Suprapubic skin (tissue), 4 donors: ENCODE measurements at places on chromosomes 7 and 10. TPM values are rescaled to one million over a fixed set of nuclear protein-coding genes. Genes with fewer than 3 reads are reported as not detected.

- H3K36me3 ChIP-seq = no peaks in the 10 kb centered on the region
- no peak for DNase-seq
- H3K27ac ChIP-seq = no peak overlapping the region
These were observed 266.6 kb downstream of the POLR1F start for GRCh38 chr7:19442016-19442785.

- H3K4me1 ChIP-seq = no peaks in the 10 kb centered on the region
- no peak overlapping the region for H3K27ac ChIP-seq
- no peaks in the 10 kb centered on the region for H3K27me3 ChIP-seq
- no peak overlapping the region for H3K4me3 ChIP-seq
These were observed 150.4 kb upstream of the GNAI1 start for GRCh38 chr7:79984210-79984609.

DNA sequence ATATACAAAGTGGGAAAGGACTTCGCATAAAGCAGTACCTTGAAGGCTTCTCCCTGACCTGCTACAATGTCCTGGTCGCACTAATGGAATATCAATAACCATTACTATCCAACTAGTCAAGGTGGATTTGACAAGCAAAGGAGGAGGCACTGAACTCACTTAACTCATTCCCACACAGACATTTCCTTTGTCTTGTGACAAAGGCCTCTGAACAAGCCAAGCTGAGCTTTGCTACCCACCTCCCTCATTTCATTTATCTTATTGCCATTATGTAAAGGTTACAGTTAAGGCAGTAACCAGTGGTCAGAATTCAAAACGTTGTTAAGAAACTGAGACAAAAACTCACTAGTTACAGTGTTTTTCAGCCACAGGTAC lies 7.3 kb downstream of the ELMO1 start:
- H3K27me3 ChIP-seq = no peaks in the 10 kb centered on the region
- H3K27ac ChIP-seq = peak overlapping the region; percentile 62
- DNase-seq = no peak
- no peaks in the 10 kb centered on the region for H3K36me3 ChIP-seq
- H3K4me1 ChIP-seq = peaks cover 23% of the 10 kb centered on the region

DNA sequence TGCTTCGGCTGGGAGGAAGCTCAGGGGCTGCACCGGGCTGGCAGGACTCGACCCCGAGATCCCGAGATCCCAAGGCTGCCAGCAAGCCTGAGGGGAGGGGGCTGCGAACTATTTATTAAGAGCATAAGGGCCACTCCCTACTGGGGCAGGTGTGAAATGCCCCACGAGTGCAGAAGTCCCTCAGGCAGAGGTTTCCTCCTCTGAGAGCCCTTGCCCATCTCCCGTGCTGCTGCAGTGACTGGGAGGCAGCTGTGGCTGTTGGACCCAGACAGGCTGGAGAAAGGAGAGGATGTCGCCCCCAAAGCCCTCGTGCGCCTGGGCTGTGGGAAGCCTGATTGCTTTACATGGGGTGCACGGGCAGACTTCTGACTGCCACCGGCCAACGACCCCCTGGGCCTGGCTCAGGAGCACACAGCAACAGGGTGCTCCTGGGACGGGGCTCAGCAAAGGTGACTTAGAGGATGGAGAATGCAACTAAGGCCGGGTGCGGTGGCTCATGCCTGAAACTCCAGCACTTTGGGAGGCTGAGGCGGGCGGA lies 39.8 kb downstream of the RGS10 start:
- peaks cover 7% of the 10 kb centered on the region for H3K4me1 ChIP-seq
- H3K36me3 ChIP-seq = no peaks in the 10 kb centered on the region
- DNase-seq = no peak
- H3K27ac ChIP-seq = no peak overlapping the region
- no peak overlapping the region for H3K4me3 ChIP-seq

- no peak overlapping the region for H3K4me3 ChIP-seq
- H3K4me1 ChIP-seq = peaks cover 28% of the 10 kb centered on the region
- H3K27me3 ChIP-seq = no peaks in the 10 kb centered on the region
- no peak for DNase-seq
- no peaks in the 10 kb centered on the region for H3K36me3 ChIP-seq
These were observed 115.3 kb downstream of the ST7 start for GRCh38 chr7:117068511-117069145.

- DNase-seq = no peak
- no peaks in the 10 kb centered on the region for H3K27me3 ChIP-seq
- H3K4me1 ChIP-seq = peaks cover 9% of the 10 kb centered on the region
- no peak overlapping the region for H3K4me3 ChIP-seq
These were observed 54.6 kb downstream of the ASB4 start for GRCh38 chr7:95540366-95540765.

DNA sequence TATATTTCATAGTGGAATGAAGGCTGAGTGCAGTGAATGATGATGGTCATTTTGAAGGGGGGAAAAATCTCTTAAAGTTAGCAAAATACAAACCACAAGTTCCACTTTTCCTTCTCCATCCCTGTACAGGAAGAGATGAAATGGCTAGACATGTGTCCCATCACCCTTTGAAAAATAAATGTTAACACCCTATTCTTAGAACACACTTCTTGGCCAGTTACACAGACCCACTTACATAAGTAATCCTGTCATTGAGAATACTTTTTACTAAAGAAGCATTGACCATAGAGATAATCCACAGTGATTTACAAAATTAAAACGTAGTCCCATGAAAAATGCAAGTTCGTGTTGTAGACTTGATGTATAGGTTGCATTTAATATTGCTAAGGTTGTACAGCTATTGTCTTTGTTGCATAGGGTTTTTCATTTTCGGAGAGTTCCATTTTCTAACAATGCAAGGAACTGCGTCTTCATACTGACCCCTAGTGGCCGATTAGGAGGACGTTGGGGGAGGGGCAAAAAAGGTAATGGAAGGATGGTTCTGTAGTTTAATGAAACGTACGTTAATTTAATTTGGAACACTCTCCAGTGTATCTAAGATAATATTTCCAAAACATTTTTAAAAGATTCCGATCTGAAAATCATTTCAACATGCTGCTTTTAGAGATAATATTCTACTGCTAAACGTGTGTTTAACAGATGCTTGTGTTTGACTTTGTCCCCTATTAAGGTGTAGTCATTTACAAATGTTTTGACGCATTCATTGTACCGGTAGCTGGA lies 60.9 kb downstream of the ARMC3 start:
- H3K36me3 ChIP-seq = no peaks in the 10 kb centered on the region
- no peaks in the 10 kb centered on the region for H3K4me1 ChIP-seq
- no peak overlapping the region for H3K4me3 ChIP-seq

DNA sequence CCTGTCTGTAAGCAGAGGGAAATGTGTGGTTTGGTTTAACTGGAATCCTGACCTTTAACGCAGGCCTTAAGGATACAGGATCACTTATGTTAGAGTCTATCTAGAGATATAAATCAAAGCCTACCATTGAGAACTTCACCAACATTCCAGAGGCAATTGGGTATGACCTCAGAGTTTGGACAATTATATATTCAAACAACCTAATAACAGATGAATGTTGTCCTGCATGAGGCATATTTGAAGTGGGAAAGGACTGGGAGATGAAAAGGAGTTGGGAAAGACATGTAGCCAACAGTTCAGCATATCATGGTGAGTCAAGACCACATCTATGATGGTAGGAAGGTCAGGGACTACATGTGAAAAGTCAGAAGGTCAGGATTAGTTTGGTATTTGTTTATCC lies 274.2 kb downstream of the DOCK4 start:
- no peak overlapping the region for H3K4me3 ChIP-seq
- no peaks in the 10 kb centered on the region for H3K27me3 ChIP-seq
- H3K36me3 ChIP-seq = no peaks in the 10 kb centered on the region
- H3K27ac ChIP-seq = no peak overlapping the region
- DNase-seq = no peak

DNA sequence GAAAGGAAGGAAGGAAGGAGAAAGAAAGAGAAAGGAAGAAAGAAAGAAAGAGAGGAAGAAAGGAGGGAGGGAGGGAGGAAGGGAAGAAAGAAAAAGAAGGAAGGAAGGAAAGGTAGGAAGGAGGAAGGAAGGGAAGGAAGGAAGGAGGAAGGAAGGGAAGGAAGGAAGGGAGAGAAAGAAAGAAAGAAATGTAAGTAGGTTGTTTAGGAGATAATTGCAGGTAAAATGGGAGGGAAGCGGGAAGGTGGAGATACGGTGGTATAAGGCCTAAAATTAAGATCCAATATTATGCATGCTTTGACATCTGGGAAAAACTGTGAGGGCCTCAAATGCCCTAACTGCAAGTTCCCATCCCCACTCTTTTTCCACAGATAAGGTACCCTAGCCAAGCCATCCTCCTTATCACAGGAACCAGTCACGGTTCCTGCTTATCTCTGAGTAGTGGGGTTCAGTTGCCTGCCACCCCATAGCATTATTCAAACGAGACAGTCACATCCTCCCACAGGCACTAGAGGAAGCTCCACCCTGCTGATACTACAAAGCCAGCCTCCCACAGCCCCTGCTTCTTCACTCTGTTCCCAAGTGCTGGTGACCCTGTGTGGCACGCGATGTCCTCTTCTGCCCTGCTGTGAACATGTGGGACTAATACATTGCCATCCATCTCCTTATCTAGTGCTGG lies 28.7 kb downstream of the ST8SIA6 start:
- H3K27ac ChIP-seq = no peak overlapping the region
- H3K36me3 ChIP-seq = no peaks in the 10 kb centered on the region
- no peaks in the 10 kb centered on the region for H3K4me1 ChIP-seq
- no peak for DNase-seq
- H3K27me3 ChIP-seq = peaks cover 5% of the 10 kb centered on the region

GRCh38 chr7:54838175-54838910 lies 79.3 kb upstream of the SEC61G start:
- H3K27me3 ChIP-seq = no peaks in the 10 kb centered on the region
- no peak for DNase-seq
- no peak overlapping the region for H3K4me3 ChIP-seq
- H3K4me1 ChIP-seq = peaks cover 37% of the 10 kb centered on the region

DNA sequence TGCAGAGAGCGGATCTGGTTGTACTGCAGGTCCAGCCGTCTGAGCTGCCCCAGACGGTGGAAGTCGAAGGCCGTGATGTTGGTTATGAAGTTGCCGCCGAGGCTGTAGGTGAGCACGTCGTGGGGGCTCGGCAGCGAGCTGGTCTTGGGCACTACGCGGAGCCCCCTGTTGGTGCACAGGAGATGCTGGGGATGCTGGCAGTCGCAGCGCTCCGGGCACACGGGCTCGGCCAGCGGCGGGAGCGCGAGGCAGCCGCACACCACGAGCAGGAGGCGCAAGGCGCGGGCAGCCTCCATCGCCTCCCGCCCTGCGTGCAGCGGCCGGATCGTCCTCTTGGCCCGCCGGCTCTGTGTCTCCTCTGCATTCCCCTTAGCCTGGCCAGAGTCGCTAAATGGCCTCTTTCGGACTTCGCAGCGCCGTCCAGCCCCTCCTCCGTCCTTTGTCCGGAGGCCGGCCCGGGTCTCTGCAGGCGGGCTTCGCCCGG lies 337 bp downstream of the TRIL start:
- DNase-seq = no peak
- peaks cover 13% of the 10 kb centered on the region for H3K27me3 ChIP-seq
- peak overlapping the region; percentile 57 for H3K4me3 ChIP-seq
- peaks cover 45% of the 10 kb centered on the region for H3K4me1 ChIP-seq
- peak overlapping the region; percentile 66 for H3K27ac ChIP-seq

- no peak for DNase-seq
- peaks cover 36% of the 10 kb centered on the region for H3K4me1 ChIP-seq
- H3K36me3 ChIP-seq = no peaks in the 10 kb centered on the region
- H3K27ac ChIP-seq = peak overlapping the region; percentile 23
These were observed 101.0 kb upstream of the AGR3 start for GRCh38 chr7:16982640-16983350.

DNA sequence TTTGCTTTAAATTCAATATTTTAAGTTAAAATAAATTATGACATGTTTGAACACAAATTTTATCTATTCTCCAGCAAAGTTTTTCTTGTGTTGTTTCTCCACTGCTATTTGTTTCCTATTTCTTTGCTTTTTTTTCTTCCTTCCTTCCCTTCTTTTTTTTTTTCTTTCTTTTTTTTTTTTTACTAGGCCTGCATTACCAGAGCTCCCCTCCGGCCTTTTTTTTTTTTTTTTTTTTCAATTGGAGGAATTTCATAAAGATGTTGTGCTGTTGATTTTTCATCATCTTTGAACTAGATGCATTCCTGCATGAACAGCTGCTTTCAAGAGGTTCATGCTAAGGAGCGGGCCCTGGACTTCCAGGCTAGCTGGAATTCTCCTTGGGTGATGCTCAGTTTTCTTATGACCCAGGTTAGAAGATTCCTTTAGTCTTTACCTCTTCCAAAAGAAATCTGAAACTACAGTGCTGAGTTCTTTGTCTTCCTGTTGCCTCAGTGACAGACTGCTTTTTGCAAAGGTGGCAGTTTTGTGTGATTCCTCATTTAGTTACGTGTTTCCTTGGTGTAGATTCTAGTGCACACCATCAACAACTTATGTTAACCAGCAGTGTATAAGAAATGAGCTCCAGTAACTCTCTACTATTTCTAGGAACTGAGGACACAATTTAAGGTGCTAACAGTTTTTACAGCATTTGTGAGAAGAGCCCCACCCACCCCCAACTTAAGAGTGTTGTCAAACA lies 4.8 kb upstream of the CAMK1D start:
- H3K36me3 ChIP-seq = no peaks in the 10 kb centered on the region
- H3K4me1 ChIP-seq = peaks cover 6% of the 10 kb centered on the region
- H3K27ac ChIP-seq = no peak overlapping the region
- no peaks in the 10 kb centered on the region for H3K27me3 ChIP-seq
- no peak for DNase-seq

DNA sequence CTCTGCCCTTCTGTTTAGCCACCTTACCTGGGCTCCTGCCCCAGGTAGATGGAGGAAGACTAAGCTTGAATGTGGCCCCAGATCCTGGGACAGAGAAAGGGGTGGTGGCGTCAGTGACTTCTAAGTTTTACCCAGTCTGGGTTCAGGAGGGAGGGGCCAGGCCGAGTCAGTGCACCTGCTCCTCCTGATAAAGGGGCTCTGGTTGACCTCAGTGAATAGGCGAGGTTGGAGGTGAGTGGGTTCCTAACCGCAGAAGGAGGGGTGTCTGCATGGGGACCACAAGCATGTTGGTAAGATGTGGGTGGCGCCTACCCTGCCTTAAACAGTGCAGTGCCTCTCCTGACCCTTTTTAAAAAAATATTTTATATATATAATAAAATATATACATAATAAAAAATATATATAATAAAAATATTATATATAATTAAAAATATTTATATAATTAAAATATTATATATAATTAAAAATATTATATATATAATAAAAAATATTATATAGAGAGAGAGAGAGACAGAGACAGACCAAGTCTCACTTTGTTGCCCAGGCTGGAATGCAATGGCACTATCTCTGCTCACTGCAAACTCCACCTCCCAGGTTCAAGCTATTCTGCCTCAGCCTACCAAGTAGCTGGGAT lies 97.3 kb upstream of the GTF2I start:
- no peaks in the 10 kb centered on the region for H3K4me1 ChIP-seq
- peaks cover 33% of the 10 kb centered on the region for H3K36me3 ChIP-seq
- H3K27me3 ChIP-seq = no peaks in the 10 kb centered on the region
- H3K27ac ChIP-seq = no peak overlapping the region

PNLIPRP2 gene
- not detected for total RNA-seq

A1CF gene
- not detected for total RNA-seq

SVOPL gene
- not detected for total RNA-seq

CYP2C19 gene
- total RNA-seq = 0.68 TPM

DYNC1I1 gene
- total RNA-seq = 5.1 TPM

NPC1L1 gene
- total RNA-seq = not detected
